Type B pancreatic cell (in vitro differentiated cells): ENCODE measurements at places on chromosomes 3 and 15. TPM values are rescaled to one million over a fixed set of nuclear protein-coding genes. Genes with fewer than 3 reads are reported as not detected.

DNA sequence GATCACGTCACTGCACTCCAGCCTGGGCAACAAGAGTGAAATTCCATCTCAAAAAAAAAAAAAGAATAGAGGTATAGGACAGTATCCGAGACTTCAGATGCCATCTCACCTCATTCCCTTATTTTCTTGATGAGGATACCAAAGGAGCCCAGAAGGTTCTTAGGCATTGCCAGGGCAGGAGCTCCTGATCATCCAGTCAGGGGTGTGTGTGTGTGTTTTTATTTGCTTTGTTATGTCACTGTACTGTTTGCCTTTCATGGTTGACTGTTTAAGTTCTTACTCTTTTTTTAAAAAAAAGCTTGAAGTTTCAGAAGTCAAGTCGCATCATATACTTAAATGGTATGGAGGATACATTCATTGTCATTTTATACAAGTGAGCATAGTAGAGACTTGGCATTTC lies 140.0 kb upstream of the BHLHE40 start:
- DNase-seq: no peak
- H3K4me1 ChIP-seq: peaks cover 9% of the 10 kb centered on the region
- H3K36me3 ChIP-seq: peaks cover 15% of the 10 kb centered on the region
- H3K27ac ChIP-seq: no peak overlapping the region

DNA sequence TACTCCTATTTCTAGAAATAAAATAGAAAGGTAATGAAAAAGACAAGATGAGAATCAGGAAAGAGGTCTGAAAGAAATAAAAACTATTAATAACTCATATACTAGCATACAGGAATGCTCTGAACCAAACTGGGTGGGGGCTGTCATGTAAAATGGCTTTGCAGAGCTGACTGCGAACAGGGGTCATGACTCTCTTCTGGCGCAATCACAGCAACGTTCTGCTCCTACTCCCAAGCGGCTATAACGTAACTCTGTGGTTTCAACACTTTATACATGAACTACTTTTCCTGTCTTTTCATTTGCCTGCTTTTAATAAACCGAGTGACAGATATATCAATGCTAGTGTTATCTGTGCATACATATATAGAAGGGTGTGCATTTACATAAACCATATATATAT lies 116.7 kb downstream of the DLG1 start:
- H3K27ac ChIP-seq: no peak overlapping the region
- H3K4me1 ChIP-seq: peaks cover 7% of the 10 kb centered on the region
- no peaks in the 10 kb centered on the region for H3K36me3 ChIP-seq
- no peaks in the 10 kb centered on the region for H3K27me3 ChIP-seq
- DNase-seq: no peak

DNA sequence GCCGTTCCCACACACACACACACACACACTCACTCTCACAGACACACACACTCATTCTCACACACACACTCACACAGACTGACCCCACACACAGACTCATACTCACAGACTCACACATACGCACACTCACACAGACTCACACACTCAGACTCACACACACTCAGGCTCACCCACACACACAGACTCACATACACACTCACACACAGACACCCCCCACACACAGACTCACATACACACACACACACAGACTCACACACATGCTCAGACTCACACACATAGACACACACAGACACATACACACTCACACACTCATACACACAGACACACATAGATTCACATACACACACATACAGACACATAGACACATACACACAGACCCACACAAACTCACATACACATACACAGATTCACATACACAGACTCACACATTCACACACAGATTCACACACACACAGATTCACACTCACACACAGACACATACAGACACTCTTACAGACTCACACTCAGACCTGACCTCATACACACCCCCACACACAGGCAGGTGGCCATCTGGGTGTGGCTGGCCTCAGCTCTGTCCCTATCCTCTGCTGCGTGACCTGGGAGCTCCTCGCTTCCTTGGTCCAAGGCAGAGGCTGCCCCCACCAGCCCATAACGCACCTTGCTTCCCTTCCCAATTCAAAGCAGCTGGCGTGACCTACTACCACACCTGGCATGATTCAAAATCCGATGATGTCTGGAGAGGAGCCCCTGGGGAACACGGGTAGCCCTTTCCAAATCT lies 1.9 kb downstream of the C3orf22 start:
- H3K4me3 ChIP-seq: no peak overlapping the region
- no peak overlapping the region for H3K27ac ChIP-seq
- no peaks in the 10 kb centered on the region for H3K36me3 ChIP-seq
- no peaks in the 10 kb centered on the region for H3K4me1 ChIP-seq
- DNase-seq: no peak

DNA sequence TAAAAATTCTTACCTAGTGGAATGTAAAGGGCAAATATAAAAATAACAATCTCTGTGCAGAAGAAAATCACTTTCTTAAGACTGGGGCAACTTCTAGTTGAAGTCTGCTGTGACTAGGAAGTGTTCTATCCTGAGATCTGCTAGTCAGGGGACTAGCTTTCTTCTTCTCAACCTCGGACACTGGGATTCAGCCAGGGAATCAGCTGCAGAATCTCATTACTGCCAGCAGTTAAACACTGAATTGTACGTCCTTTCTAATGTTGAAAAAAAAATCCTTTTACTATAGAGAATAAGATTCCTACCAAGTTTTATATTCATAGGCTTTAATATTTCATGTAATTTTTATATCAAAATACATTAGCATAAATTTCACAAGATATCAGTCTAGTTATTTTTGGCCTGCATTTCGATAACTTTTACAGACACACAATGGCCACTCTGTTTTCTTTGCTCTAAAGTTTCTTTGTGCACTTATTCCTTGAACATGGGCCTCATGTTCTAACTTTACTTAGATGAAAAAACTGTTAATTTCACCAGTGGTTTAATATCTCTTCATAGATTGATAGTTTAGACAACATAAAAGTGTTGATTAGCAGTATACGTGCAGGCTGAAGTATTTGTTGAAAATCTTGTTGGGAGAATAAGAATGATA lies 2.6 kb upstream of the NEO1 start:
- H3K36me3 ChIP-seq: no peaks in the 10 kb centered on the region
- DNase-seq: no peak
- H3K27me3 ChIP-seq: peaks cover 3% of the 10 kb centered on the region
- no peak overlapping the region for H3K27ac ChIP-seq
- H3K4me3 ChIP-seq: peak overlapping the region; percentile 68
- H3K4me1 ChIP-seq: peaks cover 21% of the 10 kb centered on the region

GRCh38 chr3:113153499-113154107 lies 57.8 kb upstream of the BOC start:
- peak overlapping the region; percentile 86 for H3K27ac ChIP-seq
- DNase-seq: no peak
- H3K27me3 ChIP-seq: no peaks in the 10 kb centered on the region
- H3K36me3 ChIP-seq: no peaks in the 10 kb centered on the region
- peak overlapping the region; percentile 62 for H3K4me3 ChIP-seq

GRCh38 chr3:190288836-190289235 lies 33.4 kb downstream of the CLDN1 start:
- no peak for DNase-seq
- H3K4me1 ChIP-seq: peaks cover 4% of the 10 kb centered on the region
- H3K27ac ChIP-seq: no peak overlapping the region
- no peaks in the 10 kb centered on the region for H3K27me3 ChIP-seq

GRCh38 chr3:127542441-127542952 lies 48.0 kb downstream of the TPRA1 start:
- H3K27me3 ChIP-seq: peaks cover 12% of the 10 kb centered on the region
- H3K27ac ChIP-seq: peak overlapping the region; percentile 36
- peaks cover 13% of the 10 kb centered on the region for H3K4me1 ChIP-seq
- H3K36me3 ChIP-seq: no peaks in the 10 kb centered on the region

GRCh38 chr15:98164571-98164970 lies 204.1 kb downstream of the ARRDC4 start:
- DNase-seq: no peak
- peaks cover 30% of the 10 kb centered on the region for H3K27me3 ChIP-seq
- H3K4me3 ChIP-seq: no peak overlapping the region
- peaks cover 2% of the 10 kb centered on the region for H3K4me1 ChIP-seq

DNA sequence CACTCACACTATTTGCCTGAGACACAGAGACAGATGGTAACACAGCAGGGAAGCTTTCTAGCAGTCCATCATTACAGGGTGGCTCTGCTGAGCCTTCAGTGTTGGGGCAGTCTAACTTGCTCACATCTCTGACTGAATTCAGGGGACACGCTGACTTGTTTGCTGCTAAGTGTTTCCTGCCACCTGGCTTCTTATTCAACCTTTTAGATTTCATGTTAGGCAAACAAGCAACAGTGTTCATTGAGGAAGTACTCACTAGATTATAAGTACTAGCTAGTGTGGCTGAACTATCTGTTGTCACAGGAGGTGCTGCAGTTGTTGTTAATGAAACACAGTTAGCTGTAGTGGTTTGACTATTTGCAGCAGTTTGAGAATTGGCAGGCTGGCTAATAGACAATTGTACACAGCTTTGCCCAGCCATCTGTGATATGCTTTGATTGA lies 37.3 kb downstream of the USF3 start:
- no peak overlapping the region for H3K27ac ChIP-seq
- peaks cover 58% of the 10 kb centered on the region for H3K36me3 ChIP-seq
- H3K4me3 ChIP-seq: no peak overlapping the region
- no peak for DNase-seq
- peaks cover 26% of the 10 kb centered on the region for H3K4me1 ChIP-seq

GRCh38 chr3:96813820-96814650 lies at the start of gene EPHA6:
EPHA6 (plus strand) TSS chr3:96814594.
- peak; percentile 78 for DNase-seq
- H3K36me3 ChIP-seq: no peaks in the 10 kb centered on the region
- no peak within 1 kb of the TSS for H3K27ac ChIP-seq
- H3K27me3 ChIP-seq: peaks cover 31% of the 10 kb centered on the region
- H3K4me3 ChIP-seq: peak within 1 kb of the TSS; percentile 85

GRCh38 chr3:158159714-158160113 lies 49.8 kb downstream of the RSRC1 start:
- peaks cover 5% of the 10 kb centered on the region for H3K4me1 ChIP-seq
- no peak overlapping the region for H3K4me3 ChIP-seq
- H3K27me3 ChIP-seq: no peaks in the 10 kb centered on the region
- no peak overlapping the region for H3K27ac ChIP-seq

- no peak overlapping the region for H3K4me3 ChIP-seq
- no peaks in the 10 kb centered on the region for H3K27me3 ChIP-seq
- no peak for DNase-seq
- H3K4me1 ChIP-seq: peaks cover 8% of the 10 kb centered on the region
- H3K36me3 ChIP-seq: no peaks in the 10 kb centered on the region
Measured at GRCh38 chr3:195395208-195395816, 47.5 kb downstream of the ACAP2 start.

- H3K4me3 ChIP-seq: no peak overlapping the region
- DNase-seq: no peak
- no peaks in the 10 kb centered on the region for H3K27me3 ChIP-seq
- peaks cover 11% of the 10 kb centered on the region for H3K4me1 ChIP-seq
Measured at GRCh38 chr3:45509038-45509767, 85.3 kb upstream of the LIMD1 start.

GRCh38 chr3:26141296-26141695 lies 351.4 kb downstream of the OXSM start:
- H3K27ac ChIP-seq: no peak overlapping the region
- no peaks in the 10 kb centered on the region for H3K4me1 ChIP-seq
- no peaks in the 10 kb centered on the region for H3K36me3 ChIP-seq
- H3K4me3 ChIP-seq: no peak overlapping the region
- no peak for DNase-seq

DNA sequence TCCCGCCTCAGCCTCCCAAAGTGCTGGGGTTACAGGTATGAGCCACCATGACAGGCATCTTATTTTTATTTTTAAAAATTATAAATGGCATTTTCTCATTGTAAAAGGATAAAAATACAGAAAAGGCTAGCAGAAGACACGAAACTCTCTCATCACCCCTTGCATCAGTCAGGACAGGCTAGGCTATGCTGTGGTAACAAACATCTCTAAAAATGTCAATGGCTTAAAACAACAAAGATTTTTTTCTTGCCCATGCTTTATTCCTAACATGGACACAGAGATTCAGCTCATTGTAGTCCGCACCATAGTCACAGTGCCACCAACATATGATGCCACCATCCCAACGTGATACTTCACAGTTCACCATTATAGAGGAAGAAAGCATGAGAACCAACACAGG lies 34.0 kb upstream of the SEMA4B start:
- no peak overlapping the region for H3K27ac ChIP-seq
- no peaks in the 10 kb centered on the region for H3K36me3 ChIP-seq
- no peak for DNase-seq
- no peaks in the 10 kb centered on the region for H3K27me3 ChIP-seq
- H3K4me1 ChIP-seq: peaks cover 16% of the 10 kb centered on the region

- H3K4me3 ChIP-seq: no peak overlapping the region
- no peaks in the 10 kb centered on the region for H3K36me3 ChIP-seq
- no peak overlapping the region for H3K27ac ChIP-seq
- no peaks in the 10 kb centered on the region for H3K27me3 ChIP-seq
- H3K4me1 ChIP-seq: peaks cover 9% of the 10 kb centered on the region
- no peak for DNase-seq
Measured at GRCh38 chr3:108461661-108462111, 48.7 kb downstream of the MYH15 start.

GRCh38 chr3:71419369-71419768 lies 164.2 kb downstream of the FOXP1 start:
- H3K4me1 ChIP-seq: peaks cover 50% of the 10 kb centered on the region
- no peaks in the 10 kb centered on the region for H3K27me3 ChIP-seq
- no peak for DNase-seq

GRCh38 chr3:102593812-102594602 lies 159.2 kb downstream of the ZPLD1 start:
- no peak for DNase-seq
- H3K4me3 ChIP-seq: no peak overlapping the region
- H3K27ac ChIP-seq: no peak overlapping the region
- H3K27me3 ChIP-seq: no peaks in the 10 kb centered on the region
- no peaks in the 10 kb centered on the region for H3K36me3 ChIP-seq

- H3K4me3 ChIP-seq: peak overlapping the region; percentile 66
- peaks cover 51% of the 10 kb centered on the region for H3K4me1 ChIP-seq
- no peaks in the 10 kb centered on the region for H3K27me3 ChIP-seq
Measured at GRCh38 chr15:43799209-43799944, 643 bp downstream of the SERINC4 start.

DNA sequence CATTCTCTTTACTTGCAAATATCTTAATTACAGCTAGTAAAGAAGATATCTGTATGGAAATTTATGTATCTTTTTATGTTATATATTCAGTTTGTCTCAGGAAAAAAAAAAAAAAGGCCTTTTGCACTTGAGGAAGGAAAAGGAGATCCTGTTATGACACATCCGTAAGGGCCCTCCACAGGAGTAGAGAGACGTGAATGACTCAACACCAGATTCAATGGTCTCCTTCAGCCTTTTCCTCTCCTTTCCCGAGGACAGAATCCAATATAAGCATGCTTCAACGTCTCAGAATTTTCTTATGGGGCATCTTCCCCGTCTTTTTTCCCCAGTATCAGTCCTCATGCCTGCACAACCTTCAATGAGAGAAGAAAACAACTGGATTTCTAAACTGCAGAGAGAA lies 340.3 kb downstream of the NTRK3 start:
- DNase-seq: no peak
- H3K27ac ChIP-seq: no peak overlapping the region
- peaks cover 40% of the 10 kb centered on the region for H3K27me3 ChIP-seq
- no peak overlapping the region for H3K4me3 ChIP-seq
- no peaks in the 10 kb centered on the region for H3K36me3 ChIP-seq

The TTC23 gene
- 18.8 and 26.4 TPM in 2 replicates for total RNA-seq

The CAND2 gene
- 5.5 and 11.1 TPM in 2 replicates for total RNA-seq

The ARL14 gene
- 0.53 and 1.9 TPM in 2 replicates for total RNA-seq

The MME gene
- 50.3 and 65.8 TPM in 2 replicates for total RNA-seq

The FBXL22 gene
- total RNA-seq: 0.45 and 1.1 TPM in 2 replicates

The HCN4 gene
- 3.8 and 6.6 TPM in 2 replicates for total RNA-seq

The MOBP gene
- not detected in 2 replicates for total RNA-seq

The CFAP100 gene
- 4.3 TPM in 1 of 2 replicates, not detected in the other for total RNA-seq

The TMEM87A gene
- total RNA-seq: 44.3 and 67.0 TPM in 2 replicates
